Activated T-helper 9 cell treated with anti-CD3 and anti-CD28 coated beads, Interleukin-2, amount 50 U/mL, for 16 hours (primary cell): ENCODE measurements at places on chromosomes 1 and 21.

GRCh38 chr1:151858030-151858746, 4.7 kb upstream of the THEM5 start:
- DNase-seq, result no peak

DNA sequence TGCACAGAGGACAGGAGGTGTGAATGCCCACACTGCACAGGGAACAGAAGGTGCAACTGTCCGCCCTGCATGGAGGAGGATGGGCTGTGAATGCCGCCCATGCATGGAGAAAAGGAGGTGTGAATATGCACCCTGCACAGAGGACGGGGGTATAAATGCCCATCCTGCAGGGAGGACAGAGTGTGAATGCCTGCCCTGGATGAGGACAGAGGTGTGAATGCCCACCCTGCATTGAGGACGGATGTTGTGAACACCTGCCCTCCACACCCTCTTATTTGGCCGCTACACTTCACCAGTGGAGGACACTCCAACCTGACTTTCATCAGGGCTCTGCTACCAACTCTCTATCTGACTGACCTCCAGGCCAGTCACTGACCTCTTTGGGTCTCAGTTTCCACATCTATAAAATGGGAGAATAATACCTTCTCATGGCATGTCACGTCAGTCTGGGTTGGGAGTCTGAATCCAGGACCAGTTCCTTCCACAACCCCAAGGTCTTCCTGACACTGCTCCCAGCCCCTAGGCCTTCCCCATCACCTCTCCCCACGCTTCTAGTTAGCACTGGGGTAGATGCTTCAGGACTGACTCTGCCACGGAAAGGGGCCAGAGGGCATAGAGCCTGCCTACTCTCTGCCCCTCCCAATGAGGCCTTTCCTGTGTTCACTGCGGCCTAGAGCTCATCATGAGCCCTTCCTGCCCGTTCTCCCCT, 28.4 kb downstream of the ZBTB17 start:
- DNase-seq, result no peak

DNA sequence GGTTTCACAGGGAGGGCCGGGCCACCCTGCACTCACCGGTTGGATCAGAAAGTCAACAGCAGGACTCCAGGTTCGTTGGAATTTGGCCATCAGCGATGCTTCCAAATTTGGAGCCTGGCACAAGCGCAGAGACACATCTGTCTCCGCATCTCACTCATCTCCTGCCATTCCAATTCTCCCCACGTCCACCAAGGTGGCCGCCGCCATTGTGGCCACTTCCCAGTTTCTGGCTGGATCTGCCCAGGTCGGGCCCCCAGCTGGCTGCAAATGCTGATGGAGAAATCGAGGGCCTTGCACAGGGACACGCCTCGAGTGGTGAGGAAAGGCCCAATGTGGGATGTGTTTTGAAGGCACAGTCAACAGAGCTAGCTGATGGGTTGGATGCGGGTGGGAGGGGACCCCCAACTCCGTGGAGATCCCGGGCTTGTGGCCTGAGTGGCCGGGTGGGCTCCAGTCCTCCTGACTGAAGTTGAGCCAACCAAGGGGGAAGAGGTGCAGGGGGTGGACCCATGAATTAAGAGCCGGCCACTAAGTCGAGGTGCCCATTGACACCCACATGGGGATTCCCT, 102.7 kb downstream of the CRYAA start:
- DNase-seq, result no peak

DNA sequence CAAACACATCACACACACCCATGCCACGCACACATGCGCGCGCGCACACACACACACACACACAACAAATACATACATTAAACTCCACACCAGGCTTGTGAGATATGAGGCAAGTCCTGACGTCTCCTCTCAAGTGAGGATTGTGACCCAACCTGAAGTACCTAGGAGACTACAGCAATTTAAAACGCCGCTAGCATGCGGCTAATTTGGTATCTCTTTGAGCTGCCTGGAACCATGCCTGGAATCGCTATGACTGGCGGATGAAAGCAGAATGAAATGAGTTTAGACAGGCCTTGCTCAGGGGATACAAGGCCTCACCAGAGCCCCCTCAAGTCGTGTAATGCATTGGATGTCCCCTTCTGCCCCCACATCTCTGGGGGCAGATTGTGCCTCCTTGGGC, 1.6 kb upstream of the RAB7B start:
- DNase-seq, result no peak

DNA sequence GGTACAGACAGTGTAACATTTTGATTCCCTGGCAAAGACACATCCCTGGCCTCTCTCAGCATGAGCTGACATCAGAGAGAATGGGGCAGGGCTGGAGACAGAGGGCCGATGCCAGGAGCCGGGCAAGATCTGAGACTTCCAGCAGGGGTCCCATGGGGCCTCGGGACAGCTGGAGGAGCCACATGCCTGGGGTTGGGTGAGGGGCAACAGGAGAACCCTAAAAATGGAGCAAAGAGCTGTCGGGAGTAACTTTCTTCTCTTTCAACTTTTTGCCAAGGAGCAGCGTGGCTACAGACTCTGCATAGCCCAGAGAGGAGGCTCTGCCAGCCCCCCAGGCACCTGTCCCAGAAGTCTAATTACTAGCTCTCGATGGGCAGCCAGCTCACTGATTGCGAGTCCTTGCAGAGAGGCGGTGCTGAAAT, 130.8 kb downstream of the LACTBL1 start:
- DNase-seq, result no peak

- DNase-seq, result no peak
Measured at GRCh38 chr1:67831850-67832513, 1.3 kb downstream of the GNG12 start.

GRCh38 chr1:10899490-10900250, 103.2 kb upstream of the CASZ1 start:
- no peak for DNase-seq

GRCh38 chr1:243539636-243540035, 283.8 kb downstream of the SDCCAG8 start:
- DNase-seq, result no peak

DNA sequence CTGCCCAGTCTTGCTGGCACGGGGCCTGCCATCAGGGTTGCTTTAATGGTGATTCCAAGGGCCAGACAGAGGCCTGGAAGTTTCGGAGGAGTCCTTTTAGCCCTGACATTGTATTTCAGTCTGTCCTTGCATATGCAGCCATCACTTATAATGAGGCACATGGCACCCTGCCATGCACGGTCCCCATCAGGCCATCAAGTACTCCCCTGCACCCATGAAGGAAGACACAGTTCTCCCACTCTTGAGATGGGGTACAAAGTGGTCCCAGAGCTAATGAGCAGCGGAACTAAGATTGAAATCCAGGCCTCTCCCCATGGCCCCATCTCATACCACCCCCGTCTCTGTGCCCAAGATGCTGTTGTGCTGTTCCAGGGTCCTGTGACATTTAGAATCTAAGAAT, 596.6 kb downstream of the PTPRU start:
- DNase-seq, result no peak

DNA sequence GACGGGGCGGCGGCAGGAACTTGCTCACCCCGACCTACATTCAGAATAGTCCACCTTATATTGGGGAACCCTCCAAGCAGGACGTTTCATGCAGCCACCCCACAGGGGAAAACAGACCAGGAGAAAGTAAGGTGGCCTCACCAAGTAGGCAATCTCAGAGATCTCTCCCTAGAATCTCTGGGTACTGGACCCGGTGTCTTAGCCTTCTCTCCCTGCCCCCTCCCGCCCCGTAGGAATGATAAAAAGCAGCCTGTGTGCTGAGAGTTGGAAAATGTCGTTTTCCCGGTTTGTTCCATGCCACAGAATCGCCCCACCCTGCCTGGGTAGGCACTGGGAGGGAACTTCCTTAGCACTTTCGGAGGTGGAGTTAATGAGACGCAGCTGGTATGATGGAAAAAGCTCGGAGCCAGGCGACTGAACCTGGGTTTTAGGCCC, 789 bp upstream of the PTPN14 start:
- DNase-seq, result no peak

DNA sequence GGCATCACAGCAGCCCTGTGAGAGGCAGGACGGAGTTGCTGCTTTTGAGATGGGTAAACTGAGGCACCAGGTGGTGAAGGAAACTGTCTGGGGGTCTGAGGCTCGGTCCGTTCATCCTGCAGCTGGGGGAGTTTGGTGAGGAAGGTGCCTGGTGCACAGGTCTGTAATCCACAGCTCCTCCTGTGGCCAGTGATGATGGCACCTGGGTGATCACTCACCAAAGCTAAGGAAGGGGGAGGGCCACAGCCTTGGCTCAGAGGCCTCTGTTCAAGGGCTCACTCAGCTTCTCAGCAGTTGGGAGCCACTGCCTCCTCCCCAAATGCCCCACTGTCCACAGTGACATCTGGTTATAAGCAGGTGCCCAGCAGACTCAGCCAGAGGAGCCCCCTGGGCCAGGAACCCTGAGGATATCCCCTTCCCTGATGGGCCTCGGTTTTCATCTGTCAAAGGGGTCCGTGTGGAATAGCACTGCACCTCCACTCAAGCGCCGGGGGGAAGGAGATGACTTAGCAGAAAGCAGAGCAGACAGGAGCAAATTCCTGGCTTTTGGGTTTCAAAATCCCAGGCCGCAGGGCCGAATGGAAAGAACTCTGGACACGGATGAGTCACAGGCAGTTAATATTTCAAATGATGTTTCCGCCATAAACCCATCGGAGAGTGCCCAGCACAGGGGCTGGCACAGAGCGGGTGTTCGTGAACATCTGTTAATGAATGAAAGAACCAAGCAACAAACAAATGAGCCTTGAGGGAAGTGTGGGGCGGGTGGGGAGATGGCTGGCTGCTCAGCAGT, 82.8 kb downstream of the DMRTB1 start:
- DNase-seq, result no peak

DNA sequence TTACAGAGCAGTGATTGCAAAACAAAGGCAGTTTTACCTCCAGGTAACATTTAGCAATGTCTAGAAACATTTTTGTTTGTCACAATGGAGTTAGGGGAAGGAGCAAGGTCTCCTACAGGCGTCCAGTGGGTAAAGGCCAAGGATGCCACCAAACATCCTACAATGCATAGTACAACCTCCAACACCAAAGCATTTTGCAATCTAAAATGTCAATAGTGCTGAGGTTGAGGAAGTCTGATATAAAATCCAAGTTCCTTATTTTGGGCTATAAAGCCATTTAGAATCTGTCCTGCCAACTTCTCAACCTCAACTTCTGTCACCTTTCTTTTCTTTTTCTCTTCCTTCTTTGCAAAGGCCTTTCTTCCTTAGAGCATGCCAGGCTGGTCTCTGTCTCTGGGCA, 111.2 kb downstream of the FASLG start:
- no peak for DNase-seq

- no peak for DNase-seq
Measured at GRCh38 chr21:33831962-33832659, 83.5 kb downstream of the ATP5PO start.

GRCh38 chr1:56639211-56639610, 5.9 kb upstream of the PRKAA2 start:
- no peak for DNase-seq

GRCh38 chr1:15883326-15883725, 35.8 kb downstream of the SPEN start:
- DNase-seq, result no peak

- DNase-seq, result no peak
Measured at GRCh38 chr1:153985341-153985912, 712 bp downstream of the RAB13 start.

GRCh38 chr1:85630493-85630892, 49.9 kb downstream of the CCN1 start:
- DNase-seq, result no peak

DNA sequence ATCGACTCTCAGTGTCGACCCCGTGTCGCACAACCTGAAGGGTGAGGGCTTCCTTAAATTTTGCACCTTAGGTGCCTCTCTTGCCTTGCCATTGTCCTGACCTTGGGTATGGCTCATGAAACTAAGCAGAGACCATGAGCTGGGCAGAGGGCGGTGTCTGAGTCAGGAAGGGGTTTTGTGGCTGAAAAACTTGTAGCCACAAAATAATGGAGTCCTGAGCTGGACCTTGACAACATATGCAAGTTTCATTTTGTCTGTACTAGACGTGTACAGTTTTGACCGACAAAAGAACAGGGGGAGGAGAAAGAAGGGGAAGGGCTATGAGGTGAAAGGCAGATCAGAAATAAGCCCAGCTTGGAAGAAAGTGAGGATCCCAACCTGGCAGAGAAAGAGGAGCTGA, 8.3 kb upstream of the RUNX1 start:
- no peak for DNase-seq

GRCh38 chr1:117753652-117754051, 147.8 kb downstream of the TENT5C start:
- DNase-seq, result no peak

DNA sequence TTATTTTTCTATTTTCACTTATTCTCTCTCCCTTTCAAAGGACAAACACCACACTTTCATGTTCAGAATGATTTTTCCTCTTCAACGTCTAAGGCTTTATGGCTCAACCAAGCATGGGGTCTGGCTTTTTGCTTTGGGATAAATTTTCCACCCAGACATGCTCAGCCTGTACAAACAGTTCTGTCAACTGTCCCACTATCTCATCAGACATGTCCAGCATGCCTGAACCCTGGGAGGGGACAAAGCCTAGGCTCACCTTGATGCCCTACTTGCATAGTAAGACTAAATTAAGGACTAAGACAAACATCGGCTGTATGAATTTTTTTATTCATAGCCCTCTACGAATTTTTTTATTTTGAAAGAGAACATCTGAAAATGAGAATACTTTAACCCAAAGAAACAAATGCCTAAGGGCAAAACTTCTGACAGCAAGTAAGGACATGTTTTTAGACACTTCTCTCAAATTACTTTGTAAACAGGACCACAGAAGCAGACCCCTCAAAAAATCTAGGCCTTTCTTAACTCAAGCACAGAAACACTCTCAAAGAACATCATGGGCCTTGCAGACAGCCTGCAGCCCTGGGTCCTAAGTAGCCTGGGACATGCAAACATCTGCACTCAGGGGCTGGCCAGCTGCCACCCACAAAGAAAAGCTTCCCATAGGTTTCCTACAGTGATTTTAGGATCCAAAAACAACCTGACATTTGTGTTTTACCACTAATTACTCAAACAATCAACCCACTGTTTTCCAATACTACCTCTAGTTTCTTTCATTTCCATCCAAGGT, 72.3 kb upstream of the PALMD start:
- no peak for DNase-seq

GRCh38 chr1:68570871-68571270, 74.0 kb upstream of the DEPDC1 start:
- DNase-seq, result no peak

- DNase-seq, result no peak
Measured at GRCh38 chr21:43771199-43771675, 4.9 kb downstream of the CSTB start.

DNA sequence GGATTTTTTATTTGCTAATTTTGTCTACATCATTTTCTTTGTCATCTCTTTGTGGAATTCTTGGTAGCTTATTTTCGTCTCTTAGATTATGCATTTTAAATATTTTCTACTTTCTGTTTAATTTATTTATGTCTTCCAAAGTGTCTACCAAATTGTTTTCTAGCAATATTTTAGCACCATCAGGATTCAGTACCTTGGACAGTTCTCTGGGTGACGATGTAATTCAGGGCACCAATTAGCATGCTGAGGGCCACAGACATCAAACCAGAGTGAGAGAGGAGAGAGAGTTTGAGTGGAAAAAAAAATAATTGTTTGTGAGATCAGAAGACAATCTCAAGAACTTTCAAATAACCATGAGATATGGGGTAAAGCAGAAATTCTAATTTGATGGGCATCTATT, 169.8 kb upstream of the CXADR start:
- DNase-seq, result no peak

- DNase-seq, result no peak
Measured at GRCh38 chr1:153431928-153432327, 15.6 kb downstream of the S100A7A start.

- no peak for DNase-seq
Measured at GRCh38 chr1:112934577-112934976, 21.4 kb downstream of the SLC16A1 start.
